ENCODE measurements at places on chromosomes 5 and 9. TPM values are rescaled to one million over a fixed set of nuclear protein-coding genes. Genes with fewer than 3 reads are reported as not detected.
A peak's percentile ranks its signal among the peaks of the same experiment; 100 is the strongest.

Gene SAXO1
- 0.21 TPM for total RNA-seq

Gene FOXD4L4
- total RNA-seq: not detected

Gene KIF20A
- total RNA-seq: 138 TPM

GRCh38 chr5:151742870-151743294 lies 15.5 kb downstream of the ATOX1 start:
- peak; percentile 77 for DNase-seq

GRCh38 chr5:80408484-80409366 lies 861 bp downstream of the ZFYVE16 start:
- no peak for DNase-seq

DNA sequence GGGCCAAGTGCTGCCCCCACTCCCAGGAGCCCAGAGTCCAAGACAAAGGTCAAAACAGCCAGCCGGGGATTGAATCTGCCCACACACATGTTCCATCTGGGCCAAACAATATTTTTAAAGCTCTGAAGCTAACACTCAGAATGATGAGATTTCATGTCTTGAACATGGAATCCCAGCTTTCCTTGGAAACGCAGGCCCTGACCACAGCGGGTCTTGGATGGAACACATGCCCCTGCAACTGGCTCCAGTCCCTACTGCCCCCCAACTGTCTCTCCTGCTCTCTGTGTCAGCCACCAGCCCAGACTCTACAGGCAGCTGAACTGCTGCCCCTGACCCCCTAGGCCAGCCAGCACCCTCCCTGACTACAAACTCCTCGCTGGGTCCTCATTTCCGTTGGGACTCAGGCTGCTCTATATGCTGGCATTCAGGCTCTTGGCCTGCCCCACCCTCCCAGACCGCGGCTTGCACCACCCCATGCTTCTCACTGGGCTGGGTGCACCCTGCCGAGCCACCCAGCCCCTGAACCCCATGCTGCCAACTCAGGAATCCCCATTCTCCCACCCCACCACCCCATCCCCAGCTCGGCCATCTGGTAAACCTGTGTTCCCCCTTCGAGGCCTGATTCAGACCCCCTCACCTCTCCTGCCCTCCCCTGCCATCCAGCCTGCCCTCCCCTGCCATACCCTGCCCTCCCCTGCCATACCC lies 71.7 kb downstream of the ADAMTS2 start:
- DNase-seq: no peak

DNA sequence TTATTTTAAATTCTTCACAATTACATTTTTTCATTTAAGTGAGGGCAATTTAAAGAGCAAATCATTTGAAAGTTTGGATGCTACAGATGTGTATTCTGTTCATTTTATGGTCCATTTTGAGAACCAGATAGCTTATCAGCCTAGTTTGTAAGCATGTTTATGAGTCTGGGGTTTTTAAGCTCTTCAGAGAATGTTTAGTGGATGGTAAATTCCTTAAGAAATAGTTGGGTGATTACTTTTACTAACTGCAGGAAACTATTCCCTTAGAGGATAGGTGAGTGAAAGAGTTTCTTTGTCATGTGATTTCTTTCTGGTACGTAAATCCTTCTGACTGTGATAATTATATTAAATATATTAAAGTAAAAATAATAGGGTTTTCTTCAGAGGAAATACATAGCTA lies 17.6 kb downstream of the RASGRF2 start:
- DNase-seq: no peak

- no peak for DNase-seq
These were observed 55.2 kb upstream of the STK32A start for GRCh38 chr5:147179562-147180147.

DNA sequence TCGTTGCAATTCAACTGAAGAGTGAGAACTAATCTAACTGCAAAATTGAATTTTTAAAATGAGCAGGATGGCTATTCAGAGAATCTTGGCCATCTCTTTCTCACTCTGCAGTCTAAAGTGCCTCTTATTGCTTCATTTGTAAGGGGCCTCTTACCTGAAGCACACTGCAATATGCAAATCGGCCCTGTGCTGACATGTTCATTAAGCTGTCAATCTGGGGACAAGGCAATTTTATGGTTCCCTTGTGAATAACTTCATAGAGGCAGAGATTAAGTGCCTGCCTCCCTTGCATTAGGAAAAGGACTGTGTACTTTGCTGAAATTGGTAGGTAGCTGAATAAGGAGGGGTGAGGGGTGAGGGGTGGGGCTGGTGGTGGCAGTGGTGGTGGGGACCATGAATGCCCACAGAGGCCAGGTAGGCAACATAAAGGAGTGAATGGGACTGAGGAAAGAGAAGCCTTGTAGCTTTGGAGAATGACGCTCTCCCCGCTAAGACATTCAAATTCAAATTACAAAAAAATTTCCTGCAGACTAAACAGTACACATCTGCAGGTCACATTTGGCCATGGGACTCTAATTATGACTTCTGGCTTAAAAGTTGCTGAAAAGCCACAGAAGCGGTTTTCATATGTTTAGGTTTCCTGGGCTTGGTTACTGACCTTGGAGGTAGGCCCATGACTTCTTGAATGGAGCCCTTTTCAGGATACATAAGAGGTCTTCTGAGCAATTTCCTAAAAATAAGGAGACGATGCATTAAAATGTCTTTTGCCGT lies 25.0 kb downstream of the TNFSF8 start:
- no peak for DNase-seq

GRCh38 chr9:7033076-7034045 lies 275.6 kb downstream of the KDM4C start:
- no peak for DNase-seq

Data from H7 (cell line).